ENCODE measurements at places on chromosomes 11 and 22.

GRCh38 chr11:66101066-66101464 is 31.0 kb downstream of the PACS1 start:
- no peak for DNase-seq

DNA sequence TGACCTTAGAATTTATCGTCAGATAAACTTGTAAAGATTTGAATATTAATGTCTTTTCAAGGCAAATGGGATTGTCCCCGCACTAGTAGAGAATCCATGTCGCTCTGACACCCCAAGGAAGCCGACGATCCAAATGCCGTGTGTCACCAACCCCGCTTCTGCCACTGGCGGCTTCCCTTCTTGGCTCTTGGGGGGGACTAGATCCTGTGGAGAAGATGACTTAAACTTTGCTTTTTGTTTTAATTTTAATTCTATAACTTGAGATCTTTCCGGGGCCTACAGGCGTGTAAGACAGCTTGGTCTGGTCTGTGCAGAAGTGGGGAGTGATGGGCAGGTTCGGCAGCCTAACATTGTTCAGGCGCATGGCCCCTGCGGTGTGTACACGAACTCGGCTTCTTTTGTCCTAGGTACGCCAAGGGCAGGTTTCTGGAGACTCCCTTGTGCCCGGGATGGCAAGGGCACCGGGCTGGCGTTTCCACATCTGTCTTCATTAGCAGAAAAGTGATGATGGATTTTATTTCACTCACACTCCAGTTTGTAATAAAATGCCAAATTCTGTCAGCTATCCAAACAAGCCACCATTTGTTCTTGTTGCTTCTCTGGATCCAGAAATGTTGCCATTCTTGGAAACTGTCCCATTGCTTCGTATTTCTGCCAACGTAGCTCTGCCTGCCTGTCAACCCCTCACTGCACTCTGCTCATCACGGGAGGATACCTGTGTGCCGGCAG is 6.7 kb downstream of the YDJC start:
- no peak for DNase-seq

- no peak for DNase-seq
These were observed 172.0 kb upstream of the B3GAT1 start for GRCh38 chr11:134584001-134584561.

GRCh38 chr11:106400949-106401570 is 323.6 kb downstream of the AASDHPPT start:
- DNase-seq: no peak

GRCh38 chr11:48093795-48094642 is 113.7 kb downstream of the PTPRJ start:
- no peak for DNase-seq

DNA sequence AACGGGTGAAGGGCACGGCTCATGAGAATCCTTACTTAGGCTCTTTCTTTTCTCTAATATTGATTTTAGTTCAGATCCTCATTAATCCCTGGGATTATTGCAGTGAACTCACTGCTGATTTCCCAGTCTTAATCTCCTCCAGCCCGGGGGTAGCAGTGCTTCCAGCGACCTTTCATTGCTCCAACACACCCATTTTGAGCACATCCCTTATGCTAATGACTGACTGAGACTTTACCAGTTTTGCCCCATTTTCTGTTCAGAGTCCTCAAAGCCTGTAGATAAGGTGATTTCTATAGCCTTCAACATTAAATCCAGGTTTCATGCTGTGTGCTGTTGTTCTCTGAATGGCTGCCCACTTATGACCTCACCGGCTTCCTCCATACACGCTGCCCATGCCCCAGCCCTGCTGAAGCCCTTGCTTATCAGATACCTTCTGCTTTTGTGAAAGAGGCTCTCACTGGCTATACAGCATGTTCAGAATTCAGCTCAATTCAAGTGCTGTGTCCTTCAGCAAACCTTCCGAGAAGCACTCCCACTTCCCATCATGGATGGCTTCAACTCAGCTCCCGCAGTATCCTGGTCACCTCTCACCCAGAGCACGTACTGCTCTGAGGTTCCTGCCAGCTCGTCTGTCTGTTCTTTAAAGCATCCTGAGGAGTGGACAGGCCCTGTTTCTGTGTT is 49.0 kb downstream of the PPFIA1 start:
- DNase-seq: no peak

DNA sequence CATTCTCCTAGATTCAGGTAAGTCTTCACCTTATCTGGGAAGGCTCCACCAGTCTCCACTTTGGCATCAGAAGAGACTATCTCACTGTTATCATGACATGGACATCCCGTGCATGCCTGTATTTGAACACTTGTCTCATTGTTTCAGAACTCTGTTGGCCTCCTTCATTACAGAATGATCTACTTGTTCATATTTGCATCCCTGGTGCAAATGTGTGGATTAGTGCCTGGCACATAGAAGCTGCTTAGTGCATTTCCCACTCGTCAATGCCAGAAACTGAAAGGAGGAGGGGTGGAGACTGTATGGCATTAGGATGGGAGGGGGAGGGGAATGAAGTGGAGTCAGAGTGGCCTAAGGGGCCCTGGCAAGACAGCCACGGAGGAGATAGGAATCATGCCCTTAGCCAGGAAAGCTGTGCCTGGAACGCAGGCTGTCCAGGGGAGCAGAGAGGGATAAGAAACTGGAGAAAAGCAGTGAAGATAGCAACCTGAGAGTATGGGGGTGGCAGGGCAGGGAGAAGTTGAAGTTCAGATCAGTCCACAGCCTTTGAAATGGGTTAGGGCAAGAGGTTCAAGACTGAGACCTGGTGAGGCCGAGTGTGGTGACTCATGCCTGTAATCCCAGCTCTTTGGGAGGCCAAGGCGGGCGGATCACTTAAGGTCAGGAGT is 53.8 kb upstream of the CAPRIN1 start:
- DNase-seq: no peak

- DNase-seq: no peak
These were observed 14.9 kb upstream of the SLC22A6 start for GRCh38 chr11:62999649-63000048.

DNA sequence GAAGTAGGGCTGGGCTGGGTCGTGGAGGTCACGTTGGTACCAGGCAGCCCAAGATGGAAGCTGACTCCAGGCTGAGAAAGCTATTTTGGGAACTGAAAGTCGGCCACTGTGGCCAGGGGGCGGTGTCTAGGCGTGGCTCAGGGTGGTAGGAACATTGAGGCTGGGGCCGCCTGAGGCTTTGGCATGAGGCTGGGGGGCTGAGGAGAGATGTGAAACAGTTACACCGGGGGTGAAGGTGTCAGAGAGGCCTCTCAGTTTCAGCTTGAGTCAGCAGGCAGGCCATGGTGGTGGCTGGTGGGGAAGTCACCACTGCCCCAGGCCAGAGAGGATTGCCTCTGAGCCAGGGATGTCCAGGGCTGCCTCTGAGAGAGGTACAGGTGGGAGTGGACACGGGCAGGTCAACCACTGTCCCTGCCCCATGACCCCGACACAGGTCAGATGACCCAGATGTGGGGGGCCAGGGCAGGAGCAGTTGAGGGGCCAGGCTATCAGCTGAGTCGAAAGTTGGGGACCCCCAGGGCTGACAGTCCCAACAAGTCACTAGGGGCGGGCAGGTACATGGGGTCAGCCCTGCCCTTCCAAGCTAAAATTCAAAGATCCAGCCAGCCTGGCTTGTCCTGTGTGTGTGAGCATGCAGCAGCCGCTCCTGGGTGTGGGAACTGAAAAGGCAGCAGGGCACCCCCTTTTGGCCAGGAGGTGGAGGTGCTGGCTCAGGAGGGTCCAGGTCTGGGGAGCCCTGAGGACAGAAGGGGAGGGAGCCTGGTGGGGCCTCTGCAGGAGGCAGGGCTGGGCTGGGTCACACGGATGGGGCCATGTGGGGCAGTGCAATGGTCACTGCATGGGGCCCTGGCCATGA is 7.2 kb downstream of the KCNK7 start:
- no peak for DNase-seq

DNA sequence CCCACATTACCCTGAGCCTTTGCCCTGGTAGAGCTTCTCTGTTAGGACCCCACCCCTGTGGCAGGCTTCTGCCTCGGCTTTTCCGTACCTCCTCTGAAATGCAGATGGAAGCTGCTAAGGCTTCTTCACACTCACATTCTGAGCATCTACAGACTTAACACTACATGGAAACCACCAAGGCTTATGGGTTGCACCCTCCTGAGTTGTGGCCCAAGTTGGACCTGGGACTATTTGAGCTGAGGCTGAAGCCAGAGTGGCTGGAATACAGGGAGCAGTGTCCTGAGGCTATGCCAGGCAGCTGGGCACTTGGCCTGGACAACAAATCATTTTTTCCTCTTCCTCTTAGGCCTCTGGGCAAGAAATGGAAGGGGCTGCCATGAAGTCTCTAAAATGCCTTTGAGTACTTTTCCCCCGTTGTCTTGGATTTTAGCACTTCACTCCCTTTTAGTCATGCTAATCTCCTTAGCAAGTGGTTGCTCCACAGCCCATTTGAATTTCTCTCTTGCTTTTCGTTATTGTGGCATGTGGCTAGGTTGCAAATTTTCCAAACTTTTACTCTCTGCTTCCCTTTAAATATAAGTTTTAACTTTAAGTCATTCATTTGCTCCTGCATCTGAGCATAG is 114.8 kb upstream of the FIBIN start:
- DNase-seq: no peak

DNA sequence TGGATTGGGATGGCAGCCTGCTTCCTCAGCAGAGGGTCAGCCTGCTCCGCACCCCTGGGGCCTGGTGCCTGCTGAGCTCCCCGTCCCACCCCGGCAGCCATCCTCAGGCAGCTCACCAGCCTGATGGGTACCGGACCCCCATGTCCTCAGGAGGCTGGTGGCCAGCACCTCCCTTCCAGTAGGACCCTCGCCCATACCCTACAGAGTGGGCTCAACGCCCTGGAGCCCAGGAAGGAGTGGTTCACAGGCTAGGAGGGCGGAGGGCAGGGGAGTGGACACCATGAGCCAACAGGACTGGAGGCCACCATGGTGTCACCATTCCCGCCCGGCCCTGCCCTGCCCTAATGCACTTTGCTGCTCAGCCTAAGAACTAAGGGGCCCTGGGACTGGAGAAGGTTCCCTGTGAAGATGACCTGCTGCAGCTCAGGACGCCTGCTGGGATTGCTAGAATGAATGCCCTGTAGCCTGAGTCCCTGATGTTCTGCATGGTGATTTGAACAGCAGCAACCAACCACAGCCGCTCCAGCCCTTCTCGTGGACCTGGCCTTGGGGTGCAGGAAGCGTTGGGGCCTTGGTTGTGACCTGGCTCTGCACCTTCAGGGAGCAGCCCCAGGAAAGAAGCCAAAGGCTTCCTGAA is 1080.8 kb downstream of the BRD1 start:
- no peak for DNase-seq

- no peak for DNase-seq
These were observed 31.6 kb downstream of the EIF3F start for GRCh38 chr11:8018484-8019313.

GRCh38 chr22:46062971-46063631 is 86.1 kb upstream of the WNT7B start:
- DNase-seq: no peak

GRCh38 chr22:39856588-39856987 is 37.0 kb downstream of the ENTHD1 start:
- DNase-seq: no peak

- no peak for DNase-seq
These were observed 554.2 kb downstream of the JRKL start for GRCh38 chr11:96943970-96944369.

GRCh38 chr22:29663180-29663821 is 56.5 kb upstream of the CABP7 start:
- no peak for DNase-seq

GRCh38 chr11:120702656-120703055 is 191.1 kb downstream of the GRIK4 start:
- DNase-seq: no peak

DNA sequence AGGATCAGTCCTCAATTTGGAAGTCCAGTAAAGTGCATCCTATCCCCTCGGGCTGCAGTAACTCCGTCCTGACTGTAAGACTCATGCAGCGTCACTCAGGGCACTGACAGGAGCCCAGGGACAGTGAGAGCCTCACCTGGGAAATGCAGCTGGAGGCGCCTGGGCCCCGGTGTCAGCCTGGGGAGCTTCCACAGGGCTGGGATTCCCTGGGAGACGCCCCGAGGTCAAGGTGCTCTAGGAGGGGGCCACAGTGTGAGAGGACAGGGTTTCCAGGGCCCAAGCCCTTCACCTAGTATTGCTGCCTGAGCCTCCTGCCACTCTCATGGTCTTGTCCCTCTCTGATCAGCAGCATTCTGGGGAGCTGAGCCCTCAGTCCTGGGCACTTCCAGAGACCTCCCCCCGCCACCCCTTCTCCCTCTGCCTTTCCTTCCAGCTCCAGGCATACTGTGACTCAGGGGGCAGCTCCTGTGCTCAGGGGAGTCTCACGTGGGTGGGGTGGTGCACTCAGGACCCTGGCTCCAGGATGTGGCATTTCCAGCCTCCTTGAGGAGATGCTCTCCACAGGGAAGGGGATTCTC is 99.1 kb upstream of the IGLL5 start:
- no peak for DNase-seq

DNA sequence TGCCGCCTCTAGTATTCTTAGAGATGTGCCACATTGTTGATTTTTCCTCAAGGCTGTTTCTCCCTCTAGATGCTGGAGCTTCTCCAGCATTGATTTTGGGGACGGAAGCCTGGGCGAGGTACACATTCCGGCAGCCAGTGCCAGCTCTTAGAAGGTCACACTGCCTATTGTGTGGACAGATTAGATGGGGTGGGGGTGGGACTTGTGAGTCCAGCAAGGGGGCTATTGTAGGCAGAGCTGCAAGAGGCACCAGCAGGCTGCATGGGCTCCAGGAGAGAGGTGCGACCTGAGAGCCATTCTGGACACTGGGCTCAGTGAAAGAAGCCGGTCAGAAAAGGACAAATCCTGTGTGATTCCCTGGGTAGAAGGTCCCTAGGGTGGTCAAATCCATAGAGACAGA is 12.4 kb downstream of the C11orf21 start:
- no peak for DNase-seq

DNA sequence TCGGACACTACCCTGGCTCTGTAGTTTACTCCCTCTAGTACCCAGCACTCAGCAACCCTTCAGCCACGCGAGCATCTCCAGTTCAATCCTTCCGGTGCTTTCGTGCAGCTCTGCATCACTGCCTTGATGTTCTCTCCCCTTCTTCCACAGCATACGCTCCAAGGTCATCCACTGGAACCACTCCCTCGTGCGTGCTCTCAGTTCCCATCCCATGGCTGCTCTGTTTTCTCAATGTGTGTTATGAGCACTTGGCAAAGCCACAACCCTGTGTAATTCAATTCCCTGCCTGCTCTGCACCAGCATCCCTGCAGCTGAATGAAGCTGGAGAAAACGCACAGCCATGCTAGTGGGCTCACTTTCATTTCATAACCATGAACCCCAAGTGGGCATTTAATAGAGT is 38.5 kb upstream of the NFRKB start:
- no peak for DNase-seq

DNA sequence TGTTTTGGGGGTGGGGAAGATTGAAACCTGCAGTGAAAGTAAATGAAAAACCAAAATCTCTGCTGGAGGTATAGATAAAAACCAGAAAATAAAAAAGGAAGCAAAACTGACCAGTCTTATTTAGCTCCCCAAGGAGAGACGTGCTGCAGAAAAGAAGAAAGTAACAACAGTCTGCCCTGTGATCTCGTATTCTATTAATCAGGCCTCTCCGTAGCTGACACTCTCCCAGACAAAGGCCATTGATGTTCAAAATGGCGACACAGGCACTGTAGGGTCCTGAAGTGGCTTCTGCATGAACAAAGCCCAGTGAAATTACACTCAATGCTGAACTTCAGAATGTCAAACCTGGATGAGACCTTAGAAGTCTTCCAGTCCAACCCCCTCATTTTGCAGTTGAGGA is 106.6 kb downstream of the NXPE2 start:
- no peak for DNase-seq

GRCh38 chr11:75766443-75767227 is 1.9 kb upstream of the DGAT2 start:
- no peak for DNase-seq

Data from stimulated activated CD8-positive, alpha-beta memory T cell treated with anti-CD3 and anti-CD28 coated beads, Interleukin-4, amount 100 ng/mL, for 4 hours (primary cell).